Foreskin melanocyte (primary cell): ENCODE measurements at places on chromosomes 16 and 17.

GRCh38 chr17:44350733-44351226 lies 5.7 kb downstream of the GRN start:
- DNase-seq = peak; percentile 37

GRCh38 chr17:76994237-76994637 lies 126.0 kb downstream of the MGAT5B start:
- DNase-seq = no peak

DNA sequence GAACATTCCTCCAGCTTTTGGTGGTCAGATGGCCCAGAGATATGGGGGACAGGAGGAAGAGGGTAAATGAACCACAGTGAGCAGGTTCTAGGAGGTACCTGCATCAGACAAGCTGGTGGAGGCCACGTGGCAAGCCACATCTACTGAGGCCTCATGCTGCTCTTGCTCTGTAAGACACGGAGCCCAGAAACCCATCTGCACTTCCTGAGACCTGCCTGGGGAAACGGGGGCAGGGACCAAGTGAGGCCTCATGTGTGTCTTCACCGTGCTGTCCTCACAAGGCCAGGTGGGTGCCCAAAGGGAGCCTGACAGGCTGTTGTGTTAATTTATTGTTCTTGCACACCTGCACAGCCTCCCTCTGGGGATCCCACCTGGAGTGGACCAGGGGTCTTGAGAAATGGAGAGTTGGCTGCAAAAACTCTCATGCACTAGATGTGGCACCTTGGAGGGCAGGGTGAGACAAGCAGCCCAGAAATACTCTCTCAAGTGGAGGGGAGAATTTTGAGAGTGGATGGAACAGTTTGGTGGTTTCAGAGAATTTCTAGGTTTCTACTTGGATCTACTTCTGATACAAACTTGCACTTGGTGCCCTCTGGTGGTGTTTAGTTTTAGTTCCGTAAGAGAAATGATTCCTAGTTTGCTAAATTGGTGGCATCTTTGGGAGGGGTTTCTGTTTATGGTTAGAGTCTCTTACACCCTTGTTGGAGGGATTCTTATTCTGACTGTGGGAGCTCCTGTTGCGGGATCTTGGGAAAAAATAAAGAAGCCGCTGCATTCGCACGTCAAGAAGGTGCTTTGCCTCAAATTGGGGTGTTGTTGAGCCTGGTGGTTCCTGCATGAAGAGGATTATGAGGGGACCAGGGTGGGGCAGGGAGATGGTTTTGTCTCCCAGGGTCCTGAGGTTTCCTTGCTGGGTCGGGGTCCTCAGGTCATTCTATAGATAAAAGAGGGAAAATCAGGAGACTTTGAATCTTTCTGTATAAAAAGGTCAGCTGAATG lies 47.5 kb downstream of the SLC6A2 start:
- peak; percentile 26 for DNase-seq

DNA sequence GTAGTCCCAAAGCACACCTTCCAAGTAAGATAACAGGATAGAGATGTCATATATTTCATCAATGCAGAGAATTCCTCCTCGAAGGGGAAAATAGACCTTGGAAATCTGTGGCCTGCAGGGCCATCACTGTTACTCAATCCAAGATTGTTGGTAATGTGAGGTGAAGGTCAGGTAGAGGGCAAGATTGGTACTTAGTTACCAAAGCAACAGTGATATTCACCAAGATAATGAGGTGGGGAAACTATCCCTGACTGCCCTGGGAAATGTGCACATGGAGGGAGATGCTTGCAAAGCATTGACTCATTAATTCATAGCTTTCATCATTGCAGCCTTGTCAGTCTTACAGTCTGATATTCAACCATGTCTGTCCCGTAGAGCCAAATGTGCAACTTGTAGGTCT lies 234.1 kb upstream of the MON1B start:
- no peak for DNase-seq

- no peak for DNase-seq
These were observed 146.6 kb downstream of the TRIM37 start for GRCh38 chr17:58960068-58960467.

DNA sequence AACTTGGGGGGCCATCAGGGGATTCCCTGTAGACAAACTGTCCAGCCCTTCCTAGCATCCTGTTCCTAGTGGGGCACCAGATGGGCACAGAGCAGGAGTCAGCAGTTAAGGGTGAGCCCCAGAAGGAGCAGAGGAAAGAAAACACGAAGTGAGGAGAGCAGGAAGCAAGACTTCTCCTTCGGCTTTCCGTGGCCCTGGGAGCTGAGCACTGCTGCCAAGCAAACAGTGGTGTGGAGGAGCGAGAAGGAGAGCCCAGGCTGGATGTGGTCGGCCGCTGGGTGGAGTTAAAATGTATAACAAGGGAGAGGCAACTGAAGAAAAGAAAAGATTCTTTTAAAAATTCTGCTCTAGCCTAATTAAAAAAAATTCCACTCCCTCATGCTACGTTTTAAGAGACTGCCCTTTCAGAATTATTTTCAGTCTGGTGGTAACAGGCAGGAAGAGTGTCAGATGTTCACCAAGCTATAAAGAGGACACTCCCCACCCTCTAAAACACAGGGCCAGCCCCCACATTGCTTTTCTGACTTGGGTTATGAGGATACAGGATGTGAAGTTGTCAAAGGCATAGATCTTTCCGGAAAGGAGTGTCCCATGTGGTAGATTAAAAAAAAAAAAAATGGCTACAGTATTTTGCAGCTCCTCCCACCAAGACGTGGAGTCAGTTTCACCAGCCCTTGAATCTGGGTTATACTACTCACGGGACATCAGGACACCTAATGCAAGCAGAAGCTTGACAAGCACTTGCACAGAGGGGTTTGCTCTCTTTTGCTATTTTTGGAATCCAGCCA lies 74.9 kb upstream of the ZFHX3 start:
- DNase-seq = peak; percentile 90

DNA sequence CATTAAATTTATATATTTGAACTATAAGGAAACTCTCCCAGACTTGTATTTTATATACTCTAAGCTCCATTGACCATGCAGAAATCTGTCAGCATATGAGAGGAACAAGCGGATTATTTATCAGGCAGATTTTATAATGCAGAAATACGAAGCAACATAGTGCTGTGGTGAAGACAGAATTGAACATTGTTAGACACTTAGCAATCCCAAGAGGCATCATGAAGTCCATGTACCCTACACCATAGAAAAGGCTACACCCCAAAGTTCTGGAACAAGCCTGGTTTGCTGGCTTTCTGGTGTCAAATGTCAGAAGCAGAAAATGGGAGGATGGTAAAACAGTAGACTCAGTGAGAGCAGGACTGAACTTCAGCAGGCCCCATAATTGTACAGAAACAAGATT lies 241.1 kb downstream of the PRKCA start:
- DNase-seq = no peak

DNA sequence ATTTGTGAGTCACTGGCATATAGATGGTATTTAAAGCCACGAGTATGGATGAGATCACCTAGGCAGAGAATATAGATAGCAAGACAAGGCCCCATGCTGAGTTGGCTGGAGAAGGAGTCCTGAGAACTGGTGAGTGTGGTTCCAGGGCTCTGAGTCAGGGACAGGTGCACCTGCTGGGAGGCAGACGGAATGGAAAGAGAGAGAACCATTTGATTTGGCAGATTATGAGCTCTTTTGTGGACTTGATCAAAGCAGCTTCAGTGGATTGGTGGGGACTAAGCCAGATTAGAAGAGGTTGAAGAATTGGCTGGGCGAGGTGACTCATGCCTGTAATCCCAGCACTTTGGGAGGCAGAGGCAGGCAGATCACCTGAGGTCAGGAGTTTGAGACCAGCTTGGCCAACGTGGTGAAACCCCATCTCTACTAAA lies 4.3 kb upstream of the C16orf92 start:
- DNase-seq = no peak

DNA sequence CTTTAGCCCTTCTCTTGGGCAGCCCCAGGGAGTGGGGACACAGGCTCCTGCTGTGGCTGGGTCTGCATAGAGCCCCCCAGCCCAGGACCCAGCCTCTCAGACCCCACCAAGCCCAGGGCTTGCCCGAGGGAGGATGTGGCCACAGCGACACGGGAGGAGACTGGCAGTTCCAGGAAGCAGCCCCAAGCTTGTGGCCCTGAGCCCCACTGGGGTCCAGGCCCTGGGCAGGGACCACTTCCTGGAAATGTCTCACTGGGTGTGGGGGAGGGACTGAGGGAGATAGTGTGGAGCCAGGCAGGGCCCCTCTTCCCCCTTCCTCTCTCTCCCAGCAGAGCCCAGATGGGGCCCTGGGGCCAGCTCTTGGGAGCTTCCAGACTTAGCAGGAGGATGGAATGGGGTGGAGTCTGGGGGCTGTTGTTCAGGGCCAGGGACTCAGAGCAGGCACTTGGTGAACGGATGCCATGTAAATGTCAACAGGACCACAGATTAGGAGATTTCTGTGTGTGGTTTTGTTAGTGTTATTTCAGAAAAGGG lies 35.3 kb downstream of the ADGRG5 start:
- no peak for DNase-seq

DNA sequence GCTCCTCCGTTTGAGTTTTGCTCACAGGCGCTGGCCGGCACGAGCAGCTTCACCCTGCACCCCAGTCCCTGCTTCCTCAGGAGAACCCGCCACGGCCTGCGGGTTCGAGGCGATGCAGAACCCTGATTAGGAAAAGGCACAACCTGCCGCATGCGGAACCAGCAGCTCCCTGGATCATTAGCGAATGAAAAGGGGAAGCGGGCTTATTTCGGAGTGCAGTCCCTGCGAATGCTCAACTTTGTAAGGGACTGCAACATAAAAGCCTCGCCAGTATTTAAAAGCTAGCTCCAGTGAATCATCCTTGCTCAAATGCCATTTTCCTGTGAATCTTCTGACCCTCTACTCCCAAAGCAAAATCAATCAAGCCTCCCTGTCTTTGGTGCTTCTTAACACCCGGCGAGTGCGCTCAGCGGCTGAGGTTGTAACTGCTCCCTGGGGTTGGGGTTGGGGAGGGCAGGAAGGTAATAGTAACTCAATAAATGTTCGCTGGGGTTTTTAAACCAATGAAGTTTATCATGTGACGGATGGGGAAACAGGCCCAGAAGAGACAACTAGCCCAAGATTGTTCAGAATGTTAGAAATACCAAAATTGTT lies 678 bp upstream of the AKAP10 start:
- no peak for DNase-seq

DNA sequence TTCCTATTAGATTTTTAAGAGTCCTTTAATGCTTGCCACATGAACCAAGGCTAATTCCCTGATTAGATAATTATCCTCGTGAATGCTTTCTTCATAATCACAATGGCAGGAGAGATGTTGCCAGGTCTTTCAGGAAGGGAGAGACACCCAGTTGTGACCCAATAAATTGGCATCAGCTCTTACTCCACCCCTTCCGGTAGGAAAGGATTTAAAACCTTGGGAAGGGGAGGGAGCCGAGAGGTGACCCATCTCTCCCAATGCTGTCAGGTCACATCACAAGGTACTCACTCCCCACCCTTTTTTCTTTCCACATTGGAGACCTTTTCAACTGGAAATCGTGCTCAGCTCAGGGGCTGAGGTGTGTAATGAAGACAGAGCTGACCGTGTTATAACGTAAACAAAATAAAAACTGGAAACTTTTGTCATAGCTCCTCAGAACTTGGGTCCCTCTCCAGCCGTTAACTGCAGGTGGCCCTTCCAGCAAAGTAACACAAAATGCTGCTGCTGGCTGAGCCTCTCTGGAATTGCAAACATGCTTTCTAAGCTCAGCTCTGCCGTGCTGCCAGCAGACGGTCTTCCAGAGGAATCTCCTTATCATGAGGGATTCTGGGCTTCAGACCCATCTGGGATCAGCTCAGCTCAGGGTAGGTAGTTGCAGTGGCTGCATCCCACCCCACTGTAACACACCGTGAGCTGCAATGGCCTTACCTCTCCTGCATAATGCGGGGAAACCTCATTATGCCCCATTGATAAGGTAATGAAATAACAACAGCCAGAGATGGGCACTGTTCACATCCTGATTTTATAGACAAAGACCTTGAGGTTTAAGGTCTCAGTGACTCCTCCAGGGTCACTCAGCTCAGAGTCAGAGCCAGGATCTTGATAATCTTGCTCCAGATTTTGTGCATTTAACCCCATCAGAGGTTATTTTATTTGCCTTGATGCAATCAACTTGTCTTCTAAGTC lies 15.6 kb downstream of the TMEM100 start:
- DNase-seq = no peak

DNA sequence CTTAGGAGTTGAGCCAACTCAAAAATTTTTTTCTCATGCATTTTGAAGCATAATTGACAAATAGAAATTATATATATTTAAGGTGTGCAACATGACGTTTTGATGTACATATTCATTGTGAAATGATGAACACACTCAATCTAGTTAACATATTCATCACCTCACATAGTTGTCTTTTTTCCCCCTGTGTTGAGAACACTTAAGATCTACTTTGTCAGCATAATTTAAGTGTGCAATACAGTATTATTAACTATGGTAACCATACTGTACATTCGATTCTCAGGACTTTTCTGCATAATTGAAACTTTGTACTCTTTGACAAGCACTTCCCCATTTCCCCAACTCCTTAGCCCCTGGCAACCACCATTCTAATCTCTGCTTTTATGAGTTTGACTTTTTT lies 192.2 kb upstream of the ZKSCAN2 start:
- DNase-seq = no peak

DNA sequence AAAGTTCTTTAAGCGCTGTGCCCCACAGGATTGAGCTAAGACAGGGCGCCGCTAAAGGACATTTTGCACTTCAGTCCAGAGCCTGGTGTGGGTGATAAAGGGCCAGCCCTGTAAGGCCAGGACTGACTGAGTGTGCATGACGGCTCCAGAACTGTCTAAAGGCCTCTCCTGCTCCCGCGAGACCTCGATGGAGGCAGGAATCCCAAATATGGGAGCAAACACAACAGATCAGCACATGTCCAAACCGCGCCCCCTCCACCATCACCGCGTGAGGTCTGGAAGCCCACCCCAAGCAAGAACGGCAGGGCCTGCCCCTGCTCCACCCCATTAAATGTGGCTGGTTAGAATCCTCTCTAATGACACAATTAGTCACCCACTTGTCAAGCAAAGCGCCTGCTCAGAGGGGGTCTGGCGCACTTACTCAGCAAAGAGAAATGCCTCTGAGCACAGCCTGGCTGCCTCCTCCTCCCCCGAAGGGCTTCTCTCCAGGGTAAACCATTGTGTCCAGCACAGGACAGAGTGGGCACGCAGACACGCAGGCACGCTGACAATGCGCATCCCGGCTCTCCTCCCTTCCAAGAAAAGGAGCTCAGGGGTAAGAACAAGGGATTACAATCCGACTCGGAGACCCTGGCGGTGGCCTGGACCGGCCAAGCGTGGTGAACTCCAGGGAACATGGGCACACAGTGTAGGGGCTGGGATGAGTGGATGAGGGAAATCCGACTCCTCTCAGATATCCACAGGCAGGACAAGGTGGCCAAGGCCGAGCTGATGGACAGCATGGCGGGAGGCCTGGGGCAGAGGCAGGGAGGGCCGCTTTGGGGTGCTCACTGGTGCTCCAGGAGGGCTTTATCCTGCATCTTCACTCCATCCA lies 1.5 kb downstream of the MXRA7 start:
- no peak for DNase-seq
